ELR (cell line): ENCODE measurements at places on chromosomes 16 and 17.

DNA sequence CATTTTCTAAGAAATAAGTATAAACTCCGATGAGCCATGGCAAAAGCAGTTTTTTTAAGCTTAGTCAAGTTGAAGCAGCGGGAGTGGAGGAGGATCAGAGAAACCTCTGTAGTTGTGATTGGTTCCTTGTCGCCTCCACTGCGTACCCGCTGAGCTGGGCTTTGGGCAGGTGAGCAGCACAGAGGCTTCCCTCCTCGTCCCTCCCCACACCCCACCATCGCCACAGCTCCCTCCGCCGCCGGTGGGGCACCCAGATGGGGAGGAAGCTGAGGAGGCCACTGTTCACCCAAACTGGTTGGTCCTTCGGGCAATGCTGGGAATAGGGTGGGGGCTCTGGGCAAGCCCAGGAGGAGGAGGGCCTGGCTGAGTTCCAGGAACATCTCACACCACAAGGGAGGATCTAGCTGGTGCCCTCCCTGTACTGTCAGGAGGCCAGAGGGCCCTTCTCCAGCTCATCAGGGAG lies 5.2 kb upstream of the MRPL38 start:
- DNase-seq, result no peak

DNA sequence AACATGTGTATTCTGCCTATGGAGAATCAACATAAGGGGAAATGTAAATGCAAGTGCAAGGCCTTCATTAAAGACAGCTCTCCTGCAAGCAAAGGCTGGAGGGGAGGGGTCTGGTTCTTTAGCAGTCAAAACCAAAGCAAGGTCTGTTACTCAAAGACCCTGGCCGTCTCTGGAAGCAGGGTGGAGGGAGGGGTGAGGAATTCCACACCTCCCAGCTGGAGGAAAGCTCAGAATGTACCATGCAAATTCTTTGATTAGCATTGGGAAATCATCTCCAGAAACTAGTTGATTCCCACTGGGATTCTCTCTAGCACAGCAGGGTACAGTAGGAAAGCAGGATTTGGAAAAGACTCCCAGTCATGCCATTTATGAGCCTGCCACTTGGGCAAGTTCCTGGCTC lies 77.3 kb upstream of the ASIC2 start:
- DNase-seq, result no peak

GRCh38 chr17:65055280-65055707 lies 1.2 kb downstream of the GNA13 start:
- no peak for DNase-seq

DNA sequence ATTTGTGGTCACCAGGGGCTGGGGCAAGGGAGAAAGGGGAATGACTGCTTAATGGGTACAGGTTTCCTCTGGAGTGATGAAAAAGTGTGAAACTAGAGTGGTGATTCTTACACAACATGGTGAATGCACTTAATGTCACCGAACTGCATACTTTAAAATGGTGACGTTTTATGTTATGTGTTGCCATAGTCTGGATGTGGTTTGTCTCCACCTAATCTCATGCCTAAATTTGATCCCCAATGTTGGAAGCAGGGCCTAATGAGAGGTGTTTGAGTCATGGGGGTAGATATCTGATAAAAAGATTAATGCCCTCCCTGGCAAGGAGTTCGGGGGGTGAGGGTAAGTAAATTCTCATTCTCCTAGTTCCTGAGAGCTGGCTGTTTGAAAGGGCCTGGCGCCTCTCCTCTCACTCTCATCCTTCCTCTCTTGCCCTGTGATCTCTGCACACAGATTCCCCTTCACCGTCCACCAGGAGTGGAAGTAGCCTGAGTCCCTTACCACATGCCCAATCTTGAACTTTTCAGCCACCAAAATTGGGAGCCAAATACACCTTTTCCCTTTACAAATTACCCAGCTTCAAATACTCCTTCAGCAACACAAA lies 15.3 kb downstream of the XPO6 start:
- DNase-seq, result no peak

- no peak for DNase-seq
Measured at GRCh38 chr16:65905331-65905730, 461.2 kb upstream of the CDH5 start.

- peak; percentile 41 for DNase-seq
Measured at GRCh38 chr17:80424878-80425765, 10.2 kb downstream of the ENDOV start.

DNA sequence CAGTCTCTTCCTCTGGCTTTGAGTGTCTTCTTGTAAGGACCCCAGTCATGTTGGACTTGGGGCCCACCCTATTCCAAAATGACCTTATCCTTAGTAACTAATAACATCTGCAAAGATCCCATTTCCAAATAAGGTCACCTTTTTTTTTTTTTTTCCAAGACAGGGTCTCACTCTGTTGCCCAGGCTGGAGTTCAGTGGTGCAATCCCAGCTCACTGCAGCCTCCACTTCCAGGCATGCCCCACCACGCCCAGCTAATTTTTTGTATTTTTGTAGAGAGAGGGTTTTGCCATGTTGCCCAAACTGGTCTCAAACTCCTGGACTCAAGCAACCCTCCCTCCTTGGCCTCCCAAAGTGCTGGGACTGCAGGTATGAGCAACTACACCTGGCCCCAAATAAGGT lies 118.8 kb upstream of the GSE1 start:
- DNase-seq, result no peak

- no peak for DNase-seq
Measured at GRCh38 chr17:19322861-19323260, 39.7 kb downstream of the B9D1 start.

DNA sequence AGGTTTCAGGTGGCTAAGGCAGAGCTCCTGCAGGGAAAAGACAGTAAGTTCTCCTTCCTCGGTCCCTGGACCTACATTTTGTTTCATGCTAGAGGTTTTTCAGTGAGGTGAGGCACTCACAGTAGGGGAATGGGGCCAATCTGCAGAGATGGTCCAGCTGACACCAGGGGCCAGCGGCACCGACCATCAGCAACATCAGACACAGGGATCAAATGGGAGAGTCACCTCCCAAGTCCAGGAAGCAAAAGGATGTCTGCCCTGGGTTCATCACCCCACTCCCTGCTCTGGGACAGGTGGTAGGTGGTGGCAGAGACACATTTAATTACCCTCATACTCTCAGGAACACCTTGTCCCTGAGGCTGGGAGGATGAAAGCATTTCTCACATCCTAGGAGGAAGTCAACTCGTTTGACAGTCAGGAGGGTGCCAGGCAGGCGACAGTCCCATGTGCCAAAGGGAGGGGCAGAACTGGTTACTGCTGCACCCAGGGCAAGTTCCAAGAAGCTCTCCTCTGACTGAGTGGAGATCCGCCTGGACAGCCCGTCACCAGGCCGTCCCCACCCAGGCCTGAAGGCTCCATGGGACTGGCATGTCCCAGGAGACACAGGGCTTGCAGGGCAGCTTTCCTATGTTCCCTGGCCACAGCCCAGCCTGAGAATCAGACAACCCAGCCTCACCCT lies 19.2 kb downstream of the ATP6V0D1 start:
- no peak for DNase-seq

- no peak for DNase-seq
Measured at GRCh38 chr16:86128246-86128645, 229.3 kb downstream of the IRF8 start.

DNA sequence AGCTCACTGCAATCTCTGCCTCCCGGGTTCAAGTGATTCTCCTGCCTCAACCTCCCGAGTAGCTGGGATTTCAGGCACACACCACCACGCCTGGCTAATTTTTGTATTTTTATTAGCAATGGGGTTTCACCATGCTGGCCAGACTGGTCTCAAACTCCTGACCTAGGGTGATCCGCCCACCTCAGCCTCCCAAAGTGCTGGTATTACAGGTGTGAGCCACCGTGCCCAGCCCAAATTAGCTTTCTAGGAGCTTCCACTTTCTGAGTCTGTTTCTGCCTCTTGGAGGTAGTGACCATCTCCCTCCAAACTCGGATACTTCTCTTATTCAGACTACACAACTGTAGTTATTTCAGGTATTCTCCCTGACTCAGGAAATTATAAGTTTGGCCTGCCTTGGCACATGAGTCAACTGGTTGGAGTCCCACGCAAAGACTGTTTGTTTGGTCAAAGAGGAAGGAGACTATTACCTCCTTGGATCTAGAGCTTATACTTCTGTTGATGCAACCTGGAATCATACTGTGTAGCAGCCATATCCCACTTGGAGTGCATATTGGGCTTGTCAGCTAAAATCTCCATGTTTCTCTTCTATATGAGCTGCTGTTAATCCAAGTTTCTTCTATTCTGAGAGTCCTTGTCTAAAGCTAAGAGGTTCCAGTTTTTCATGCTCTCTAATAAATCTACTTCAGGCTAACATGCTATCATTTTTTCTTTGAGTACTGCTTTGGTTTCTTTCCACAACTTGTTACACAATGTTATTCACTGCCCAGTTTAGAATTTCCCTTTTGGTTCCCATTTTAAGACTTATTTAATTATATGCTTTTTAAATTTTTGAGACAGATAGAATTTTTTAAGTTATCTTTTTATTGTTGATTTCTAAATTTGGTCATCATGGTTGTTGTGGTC lies 7.5 kb downstream of the IL4R start:
- peak; percentile 68 for DNase-seq

DNA sequence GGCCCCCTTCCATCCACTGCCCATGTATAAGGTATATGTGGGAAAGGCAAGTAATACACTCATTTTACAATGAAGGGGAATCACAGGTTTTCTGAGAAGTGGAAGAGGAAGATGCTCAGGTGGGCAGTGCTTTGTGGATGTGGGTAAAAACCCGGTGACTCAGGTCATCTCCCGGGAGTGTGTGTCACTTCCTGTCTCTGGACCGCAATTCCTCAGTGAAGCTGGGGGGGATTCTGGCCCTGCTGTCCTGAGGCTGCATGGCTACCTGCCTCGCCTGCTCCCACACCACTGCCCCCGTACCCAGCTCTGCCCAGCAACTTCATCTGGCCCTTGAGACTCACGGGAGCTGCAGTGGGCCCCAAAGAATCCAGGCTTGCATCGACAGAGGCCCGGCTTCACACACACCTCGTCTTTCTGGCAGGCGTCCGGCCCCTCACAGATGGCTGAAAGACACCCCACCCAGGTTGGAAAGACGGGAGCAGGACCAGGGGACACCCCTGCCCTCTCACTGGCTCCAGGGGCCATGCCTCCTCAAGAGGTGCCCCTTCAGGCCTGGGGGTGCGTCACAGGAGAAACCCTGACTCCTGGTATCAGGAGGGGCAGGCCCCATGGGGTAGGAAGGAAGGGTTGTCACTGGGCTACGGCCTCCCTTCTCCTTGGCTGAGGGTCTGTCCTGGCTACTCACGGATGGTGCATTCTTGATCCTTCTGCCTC lies 882 bp downstream of the SCARF1 start:
- DNase-seq, result peak; percentile 91

DNA sequence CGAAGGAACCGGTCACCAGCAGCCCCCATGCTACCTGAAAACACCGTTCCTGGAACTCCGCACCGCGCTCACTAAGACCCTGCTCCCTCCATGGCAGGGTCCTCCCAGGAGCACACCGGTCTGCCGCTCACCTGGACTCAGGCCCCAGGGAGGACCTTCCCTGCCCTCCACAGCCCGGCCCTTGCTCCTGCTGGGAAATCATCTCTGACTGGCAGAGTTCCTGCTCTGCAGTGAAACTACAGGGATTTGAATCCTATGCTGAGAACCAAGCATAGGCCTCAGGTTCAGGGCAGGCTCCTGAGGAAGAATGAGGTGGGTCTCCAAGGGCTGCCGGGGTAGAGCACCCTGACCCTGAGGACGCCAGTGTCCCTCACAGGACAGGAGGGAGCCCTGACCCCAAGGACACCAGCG lies 88.5 kb downstream of the KCNJ12 start:
- no peak for DNase-seq

DNA sequence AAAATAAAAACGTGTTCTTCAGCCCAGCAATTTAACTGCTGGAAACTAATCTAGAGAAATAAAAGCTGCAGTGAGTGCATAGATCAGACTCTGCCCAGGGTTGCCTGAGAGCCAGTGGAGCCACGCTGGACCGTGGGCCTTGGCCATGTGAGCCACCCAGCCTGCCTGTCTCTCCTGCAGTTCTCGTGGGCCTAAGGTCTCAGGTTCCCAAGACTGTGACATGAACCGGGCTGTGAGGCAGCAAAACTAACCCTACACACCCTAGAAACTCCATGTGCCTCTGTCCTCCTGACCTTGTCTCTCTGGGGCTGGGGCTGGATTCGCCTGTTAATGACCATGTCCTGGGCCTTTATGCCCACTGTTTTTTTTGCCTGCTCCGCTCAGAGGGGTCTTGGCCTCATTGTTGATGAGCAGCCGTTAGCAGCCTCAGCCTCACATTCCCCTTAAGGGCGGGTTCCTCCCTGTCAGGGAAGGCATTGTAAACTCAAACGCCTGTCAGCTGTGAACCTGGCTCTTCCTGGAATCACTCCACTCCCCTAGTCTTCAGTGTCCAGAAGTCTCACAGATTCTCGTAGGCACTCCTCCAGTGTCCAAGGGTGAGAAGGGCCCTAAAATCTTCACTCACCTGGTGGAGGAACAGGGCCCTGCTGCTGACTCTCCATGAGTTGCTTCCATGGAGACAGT lies 16.9 kb downstream of the C16orf90 start:
- no peak for DNase-seq

DNA sequence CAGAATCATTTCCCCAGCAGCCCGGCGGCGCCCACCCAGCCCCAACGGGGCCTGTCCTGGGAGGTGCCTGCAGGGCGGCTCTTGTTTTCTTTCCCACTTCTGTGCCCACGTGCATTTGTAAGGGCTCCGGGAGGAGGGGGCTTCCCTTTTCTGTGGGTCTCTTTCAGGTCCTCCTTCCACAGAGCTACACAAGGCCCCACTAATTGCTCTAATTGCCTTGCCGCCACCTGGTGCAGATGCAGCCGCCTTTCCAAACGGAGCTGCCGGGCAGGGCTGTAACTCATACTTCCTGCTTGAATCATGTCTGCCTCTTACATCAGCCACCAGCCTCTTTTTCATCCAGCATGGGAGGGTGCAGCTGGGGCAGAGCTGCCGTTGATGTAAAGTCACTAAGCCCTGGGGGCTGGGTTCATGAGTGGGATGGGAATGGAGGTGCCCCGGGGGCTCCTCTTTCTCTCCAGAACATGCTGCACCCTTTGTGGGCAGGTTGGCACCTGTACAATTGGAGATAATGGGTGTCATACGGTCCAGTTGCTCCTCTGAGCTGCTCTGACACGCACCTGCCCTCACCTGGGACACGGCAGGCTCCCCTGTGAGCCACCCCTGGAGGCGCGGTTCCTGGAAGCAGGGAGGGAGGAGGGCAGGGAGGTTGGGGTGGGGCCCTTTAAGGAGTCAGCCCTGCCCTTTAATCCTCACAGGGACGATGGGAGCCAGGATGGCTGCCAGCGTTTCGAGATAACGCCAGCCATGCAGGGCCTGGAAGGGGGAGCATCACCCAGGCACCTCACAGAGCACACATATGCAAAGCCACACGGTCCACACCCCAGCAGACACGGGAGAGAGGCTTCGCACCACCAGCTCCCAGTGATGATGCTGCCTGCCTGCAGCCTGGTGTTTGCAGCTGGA lies 41.1 kb upstream of the KLHDC4 start:
- peak; percentile 92 for DNase-seq

DNA sequence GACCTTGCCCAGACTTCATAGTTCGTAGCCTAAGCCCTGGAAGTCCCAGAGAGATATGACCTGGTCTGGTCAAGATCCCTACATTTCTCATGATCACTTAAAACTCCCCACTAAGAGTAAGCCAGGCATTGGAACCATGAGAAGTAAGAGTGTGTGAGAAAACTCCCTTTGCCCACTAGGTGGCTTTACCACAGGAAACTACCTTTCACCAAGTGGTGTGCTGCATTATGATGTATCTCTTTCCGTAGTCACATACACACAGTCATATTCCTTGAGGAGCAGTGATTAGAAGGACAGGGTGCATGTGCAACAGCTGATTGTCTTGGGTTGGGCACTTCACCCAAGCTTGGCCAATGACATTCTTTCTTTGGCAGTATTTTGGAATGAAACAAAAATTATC lies 639.3 kb downstream of the KCNJ2 start:
- DNase-seq, result peak; percentile 37
